Sigmoid colon (tissue), 7 donors: ENCODE measurements at places on chromosomes 4 and X. TPM values are rescaled to one million over a fixed set of nuclear protein-coding genes. Genes with fewer than 3 reads are reported as not detected.

The ITGB1BP2 gene
- total RNA-seq = 9.9 TPM

The NUP62CL gene
- 0.71 TPM for total RNA-seq

The KDR gene
- 14.2 TPM for total RNA-seq

The NDUFC1 gene
- total RNA-seq = 17.4 TPM

DNA sequence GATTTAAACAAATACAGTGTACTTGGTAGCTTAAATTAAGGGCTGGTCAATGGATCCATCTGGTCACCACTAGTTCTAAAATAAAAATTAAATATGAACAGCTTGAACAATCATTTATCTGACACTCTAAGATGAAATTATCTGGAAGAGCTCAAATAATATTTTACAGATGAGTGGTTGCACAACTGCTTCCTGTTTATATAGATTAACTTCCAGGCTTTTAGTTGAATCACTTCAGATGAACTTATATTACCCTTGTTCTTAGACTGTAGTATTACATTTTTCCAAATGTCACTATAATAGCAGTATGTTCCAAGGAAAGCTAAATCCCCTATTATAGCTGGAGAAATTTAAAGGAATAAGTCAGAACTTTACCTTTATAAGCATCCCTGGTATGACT lies 92.4 kb upstream of the SMIM10 start:
- no peaks in the 10 kb centered on the region for H3K36me3 ChIP-seq
- no peak overlapping the region for H3K27ac ChIP-seq

DNA sequence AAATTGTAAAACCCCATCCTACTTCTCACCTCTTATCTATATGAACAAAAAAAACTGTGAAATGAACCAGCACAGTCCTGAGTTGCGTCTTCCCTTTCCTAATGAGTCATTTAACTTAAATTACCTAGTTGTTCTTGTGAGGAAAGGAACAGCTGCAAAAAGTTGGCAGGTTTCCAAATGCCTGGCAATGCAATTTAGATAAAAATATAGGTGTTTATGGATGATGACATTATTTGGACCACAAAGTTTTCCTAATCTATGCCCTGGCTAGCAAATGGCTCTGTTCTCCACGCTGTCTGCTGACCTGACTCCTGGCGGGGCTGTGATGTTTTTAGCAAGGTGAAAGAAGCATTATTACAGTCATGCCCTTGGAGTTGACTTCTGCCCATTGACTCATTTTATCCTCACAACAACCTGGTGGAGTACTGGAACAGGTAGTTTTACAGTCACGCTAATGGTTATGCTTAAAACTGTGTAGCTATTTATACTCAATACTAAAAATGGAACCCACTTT lies 29.8 kb upstream of the RELL1 start:
- H3K27ac ChIP-seq = no peak overlapping the region
- no peak for DNase-seq
- no peak overlapping the region for H3K4me3 ChIP-seq
- H3K4me1 ChIP-seq = no peaks in the 10 kb centered on the region

GRCh38 chr4:76822303-76822702 lies 75.6 kb downstream of the SOWAHB start:
- DNase-seq = no peak
- H3K4me1 ChIP-seq = no peaks in the 10 kb centered on the region
- no peaks in the 10 kb centered on the region for H3K36me3 ChIP-seq

DNA sequence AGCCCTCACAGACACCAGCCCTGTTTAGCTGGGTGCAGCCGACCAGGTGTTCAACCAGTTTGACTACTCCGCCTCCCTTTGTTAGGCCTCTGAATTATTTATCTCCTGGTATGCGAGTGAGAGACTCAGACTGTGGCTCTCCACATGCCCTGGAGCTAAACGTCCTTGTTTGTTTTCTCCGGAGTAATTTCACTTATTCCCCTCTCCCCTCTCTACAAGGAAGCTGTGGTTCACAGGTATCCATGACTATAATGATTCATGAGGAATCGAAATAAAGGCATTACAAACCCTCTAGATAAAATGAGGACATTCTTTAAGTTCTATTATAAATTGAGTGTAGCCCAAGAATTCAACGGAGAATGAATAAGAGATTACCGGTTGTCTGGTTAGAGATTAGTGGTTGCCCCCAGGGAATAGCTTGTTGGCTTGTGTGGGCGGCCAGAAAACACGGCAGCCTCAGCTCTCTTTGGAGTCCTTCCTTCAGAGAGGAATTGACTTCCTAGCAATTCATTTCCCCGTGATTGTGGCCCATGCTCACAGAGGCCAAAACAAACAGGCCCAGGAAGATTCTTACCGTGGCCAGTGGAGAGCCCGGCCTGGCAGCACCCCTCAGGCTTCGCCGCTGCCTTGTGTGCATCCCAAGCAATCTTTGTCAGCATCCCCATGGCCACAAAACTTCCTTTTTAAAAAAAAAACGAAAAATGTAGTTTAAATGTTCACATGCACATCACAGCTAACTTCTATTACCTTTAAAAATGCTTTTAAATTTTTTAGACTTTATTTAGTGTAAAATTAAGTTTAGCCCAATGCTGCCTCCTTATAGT lies 60.2 kb upstream of the CBR4 start:
- H3K36me3 ChIP-seq = no peaks in the 10 kb centered on the region
- H3K4me3 ChIP-seq = no peak overlapping the region
- H3K4me1 ChIP-seq = no peaks in the 10 kb centered on the region

GRCh38 chr4:23888421-23889319 lies 1.2 kb downstream of the PPARGC1A start:
- peak overlapping the region; percentile 90 for H3K27ac ChIP-seq
- H3K4me1 ChIP-seq = no peaks in the 10 kb centered on the region
- DNase-seq = peak; percentile 64
- H3K4me3 ChIP-seq = peak overlapping the region; percentile 51
- H3K27me3 ChIP-seq = no peaks in the 10 kb centered on the region

- DNase-seq = no peak
- H3K4me1 ChIP-seq = no peaks in the 10 kb centered on the region
- H3K4me3 ChIP-seq = no peak overlapping the region
- H3K36me3 ChIP-seq = no peaks in the 10 kb centered on the region
- no peaks in the 10 kb centered on the region for H3K27me3 ChIP-seq
- no peak overlapping the region for H3K27ac ChIP-seq
Measured at GRCh38 chrX:9205599-9206223, 171.8 kb upstream of the FAM9B start.

GRCh38 chr4:77073981-77074380 lies 1.8 kb downstream of the CCNI start:
- peaks cover 52% of the 10 kb centered on the region for H3K4me1 ChIP-seq
- H3K36me3 ChIP-seq = no peaks in the 10 kb centered on the region
- peak overlapping the region; percentile 96 for H3K4me3 ChIP-seq
- no peaks in the 10 kb centered on the region for H3K27me3 ChIP-seq

GRCh38 chr4:37728064-37728463 lies 41.9 kb upstream of the RELL1 start:
- H3K36me3 ChIP-seq = no peaks in the 10 kb centered on the region
- H3K27me3 ChIP-seq = no peaks in the 10 kb centered on the region
- no peak overlapping the region for H3K27ac ChIP-seq
- no peak for DNase-seq
- no peaks in the 10 kb centered on the region for H3K4me1 ChIP-seq

- no peaks in the 10 kb centered on the region for H3K36me3 ChIP-seq
- no peak overlapping the region for H3K27ac ChIP-seq
- H3K4me1 ChIP-seq = no peaks in the 10 kb centered on the region
- H3K4me3 ChIP-seq = no peak overlapping the region
- no peak for DNase-seq
Measured at GRCh38 chr4:625631-626161, 323 bp downstream of the PDE6B start.
